ENCODE measurements at places on chromosomes 1 and 21.
A peak's percentile ranks its signal among the peaks of the same experiment; 100 is the strongest.

- DNase-seq, result no peak
These were observed 30.0 kb upstream of the MRPS6 start for GRCh38 chr21:34043333-34043732.

- DNase-seq, result no peak
These were observed 46.1 kb upstream of the ARHGAP29 start for GRCh38 chr1:94283462-94283861.

DNA sequence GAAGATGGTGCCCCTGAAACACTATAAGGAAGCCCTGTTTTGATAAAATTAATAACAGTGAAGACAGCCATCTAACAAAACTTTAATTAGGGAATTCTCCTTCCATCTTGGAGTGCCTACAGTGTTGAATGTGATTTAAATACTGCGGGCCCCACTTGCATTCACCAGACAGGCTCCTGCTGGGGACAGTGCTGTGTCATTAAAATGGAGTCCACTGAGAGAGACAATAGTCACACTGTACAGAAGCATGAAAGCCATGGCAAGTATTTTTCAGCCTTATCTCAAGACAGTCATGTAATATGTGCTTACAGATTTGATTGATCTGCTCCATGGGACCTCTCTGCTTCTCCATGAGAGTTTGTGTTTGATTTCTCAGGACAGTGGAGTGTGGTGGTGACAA lies 29.7 kb upstream of the ZBTB18 start:
- no peak for DNase-seq

DNA sequence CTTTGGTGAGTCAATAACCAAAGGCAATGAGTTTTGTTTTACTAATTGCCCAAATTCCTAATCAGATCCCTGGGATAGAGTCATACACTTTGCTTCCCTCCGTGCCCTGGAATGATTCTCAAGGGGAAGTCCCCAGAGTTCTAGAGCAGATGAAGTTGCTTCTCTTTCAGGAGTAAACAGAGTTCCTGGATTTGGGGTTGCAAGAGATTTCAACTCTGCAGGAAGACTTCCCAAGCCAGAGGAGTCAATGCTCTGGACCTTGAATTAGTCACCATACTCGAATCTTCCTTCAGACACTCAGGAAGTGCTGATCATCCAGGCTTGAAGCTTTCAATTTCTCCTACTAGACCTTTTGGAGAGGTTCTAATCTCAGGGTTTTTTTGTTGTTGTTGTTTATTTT lies 39.6 kb downstream of the FCER1A start:
- DNase-seq, result no peak

- DNase-seq, result no peak
These were observed 812 bp downstream of the TTC4 start for GRCh38 chr1:54716299-54717047.

DNA sequence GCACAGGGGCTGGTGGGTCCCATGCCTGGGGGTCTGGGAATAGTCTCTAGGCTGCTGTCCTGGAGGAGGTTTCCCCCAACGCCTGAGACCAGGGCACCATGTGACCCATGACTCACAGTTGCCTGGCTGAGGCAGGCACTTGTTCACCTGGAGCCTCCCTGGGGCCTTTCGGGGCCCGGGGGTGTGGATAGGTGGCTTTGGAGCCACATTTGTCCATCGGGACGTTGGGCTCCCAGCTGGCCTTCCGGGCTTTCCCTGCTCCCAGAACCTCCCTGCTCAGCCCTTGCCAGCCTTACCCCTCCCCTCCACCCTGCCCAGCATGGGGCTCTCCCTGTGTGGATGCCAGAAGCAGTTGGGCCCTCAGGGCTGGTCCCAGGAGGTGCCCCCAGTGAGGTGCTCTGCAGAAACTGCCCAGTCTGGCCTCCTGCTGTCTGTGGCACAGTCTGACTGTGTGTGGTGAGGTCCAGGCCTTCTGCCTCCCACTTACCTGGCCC lies 14.2 kb downstream of the COL6A1 start:
- DNase-seq, result no peak

DNA sequence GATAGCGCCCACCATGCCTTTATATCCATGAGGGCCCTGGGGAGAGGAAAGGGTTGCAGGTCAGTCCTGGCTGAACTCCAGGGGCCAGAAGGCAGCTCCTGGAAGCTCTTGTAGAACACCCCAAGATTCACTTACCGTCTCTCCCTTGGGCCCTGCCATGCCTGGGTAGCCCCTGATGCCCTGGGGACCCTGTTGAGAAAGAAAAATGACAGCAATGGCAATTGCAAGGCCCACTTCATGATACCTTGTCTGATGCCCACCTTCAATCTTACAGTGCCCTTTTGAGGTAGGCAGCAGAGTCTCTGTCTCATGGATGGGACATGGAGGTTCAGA lies 7.0 kb downstream of the COL9A2 start:
- no peak for DNase-seq

DNA sequence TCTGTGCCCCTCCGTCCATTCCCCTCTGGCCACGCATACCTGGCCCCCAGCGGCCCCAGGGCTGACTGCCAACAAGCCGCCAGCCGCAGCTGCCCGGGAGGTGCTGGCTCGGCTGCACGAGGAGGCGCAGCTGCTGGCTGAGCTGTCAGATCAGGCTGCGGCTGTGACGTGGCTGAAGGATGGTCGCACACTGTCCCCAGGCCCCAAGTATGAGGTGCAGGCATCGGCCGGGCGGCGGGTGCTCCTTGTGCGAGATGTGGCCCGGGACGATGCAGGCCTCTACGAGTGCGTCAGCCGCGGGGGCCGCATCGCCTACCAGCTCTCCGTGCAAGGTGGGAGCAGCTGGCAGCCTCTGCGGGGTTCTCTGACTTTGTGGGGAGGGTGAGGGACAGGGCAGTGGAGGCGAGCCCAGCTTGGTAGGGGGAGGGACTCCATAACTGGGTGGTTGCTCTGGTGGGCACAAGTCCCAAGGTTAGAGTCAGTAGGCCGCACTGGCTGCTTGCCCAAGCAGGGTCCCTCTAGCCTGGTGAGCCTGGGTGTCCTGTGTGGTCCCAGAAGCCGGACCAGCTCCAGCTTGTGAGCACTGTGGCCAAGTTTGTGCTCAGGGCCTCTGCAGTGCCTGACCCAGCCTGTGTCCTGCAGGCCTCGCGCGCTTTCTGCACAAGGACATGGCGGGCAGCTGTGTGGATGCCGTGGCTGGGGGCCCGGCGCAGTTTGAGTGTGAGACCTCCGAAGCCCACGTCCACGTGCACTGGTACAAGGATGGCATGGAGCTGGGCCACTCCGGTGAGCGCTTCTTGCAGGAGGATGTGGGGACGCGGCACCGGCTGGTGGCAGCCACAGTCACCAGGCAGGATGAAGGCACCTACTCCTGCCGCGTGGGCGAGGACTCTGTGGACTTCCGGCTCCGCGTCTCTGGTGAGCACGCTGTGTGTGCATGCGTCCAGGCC lies 8.8 kb downstream of the OBSCN start:
- DNase-seq, result no peak

DNA sequence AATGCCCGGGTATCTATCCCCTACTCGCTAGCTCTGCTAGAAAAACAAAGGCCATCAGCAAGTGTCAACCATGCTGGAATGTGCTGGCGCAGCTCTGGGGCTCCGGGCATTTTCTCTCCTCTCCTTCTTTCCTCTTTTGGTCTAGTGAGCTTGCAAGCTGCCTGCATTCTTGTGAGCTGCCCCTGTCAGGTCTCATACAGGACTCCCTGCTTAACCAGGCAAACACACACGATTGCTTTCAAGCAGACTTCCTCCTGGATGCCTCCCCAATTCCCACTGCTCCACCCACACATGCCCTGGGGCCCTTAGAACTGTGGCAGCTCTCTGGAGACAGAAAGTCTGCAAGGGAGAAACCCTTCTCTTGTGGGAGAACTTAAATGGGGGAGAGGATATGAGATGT lies 35.7 kb upstream of the SUCO start:
- no peak for DNase-seq

DNA sequence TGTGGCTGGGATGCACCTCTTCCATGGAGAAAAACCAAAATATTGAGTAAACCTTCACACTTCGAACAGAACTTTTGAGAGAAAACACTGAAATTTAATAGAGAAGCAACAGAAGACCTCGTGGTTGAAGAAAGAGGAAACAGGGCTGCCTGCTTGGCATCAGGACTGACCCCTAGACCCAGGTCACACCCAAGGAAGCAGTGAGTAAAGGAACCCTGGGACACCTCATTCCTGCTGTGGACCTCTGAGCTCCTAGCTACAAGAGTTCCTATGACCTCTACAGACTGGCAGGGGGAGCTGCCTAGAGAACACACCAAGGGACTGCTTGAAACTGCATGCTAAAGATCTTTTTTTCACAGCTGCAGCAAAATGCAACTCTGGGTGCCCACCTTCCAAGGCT lies 67.8 kb downstream of the FASLG start:
- peak; percentile 73 for DNase-seq

GRCh38 chr1:8263791-8264190 lies 54.1 kb upstream of the SLC45A1 start:
- DNase-seq, result no peak

GRCh38 chr21:31387560-31388186 lies 43.6 kb upstream of the TIAM1 start:
- no peak for DNase-seq

- DNase-seq, result no peak
These were observed 598.2 kb downstream of the MATN1 start for GRCh38 chr1:30125021-30125820.

DNA sequence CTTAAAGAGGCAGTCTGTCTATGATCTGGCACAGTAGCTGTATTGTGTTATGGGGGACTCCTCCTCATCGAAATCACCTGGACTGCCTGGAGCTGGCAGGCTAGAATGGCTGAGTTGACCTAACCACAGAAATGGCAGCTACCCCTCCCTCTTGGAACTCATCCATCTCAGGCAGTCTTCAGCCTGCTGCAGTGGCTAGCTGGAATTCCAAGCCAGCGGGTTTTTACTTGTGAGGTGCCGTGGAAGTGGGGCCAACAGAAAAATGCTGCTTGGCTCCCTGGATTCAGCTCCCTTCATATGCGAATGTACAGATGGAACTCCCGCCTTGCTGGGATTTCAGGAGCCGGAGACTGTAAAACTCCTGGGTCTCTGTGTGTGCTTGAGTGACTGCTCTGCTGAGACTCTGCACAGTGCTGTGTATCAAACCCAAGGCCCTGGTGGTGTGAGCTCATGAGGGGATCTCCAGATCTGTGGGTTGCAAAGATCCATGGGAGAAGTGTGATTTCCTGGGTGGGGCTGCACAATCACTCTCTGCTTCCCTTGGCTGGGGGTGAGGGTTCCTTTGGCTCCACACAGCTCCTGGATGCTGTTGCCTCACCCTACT lies 316.9 kb downstream of the CTH start:
- no peak for DNase-seq

- no peak for DNase-seq
These were observed 53.9 kb downstream of the COQ8A start for GRCh38 chr1:226993814-226994585.

Data from MV-4-11 (cell line).